ENCODE measurements at places on chromosomes 16 and 17.

GRCh38 chr17:58693208-58693607 is 806 bp downstream of the RAD51C start:
- no peak for DNase-seq

DNA sequence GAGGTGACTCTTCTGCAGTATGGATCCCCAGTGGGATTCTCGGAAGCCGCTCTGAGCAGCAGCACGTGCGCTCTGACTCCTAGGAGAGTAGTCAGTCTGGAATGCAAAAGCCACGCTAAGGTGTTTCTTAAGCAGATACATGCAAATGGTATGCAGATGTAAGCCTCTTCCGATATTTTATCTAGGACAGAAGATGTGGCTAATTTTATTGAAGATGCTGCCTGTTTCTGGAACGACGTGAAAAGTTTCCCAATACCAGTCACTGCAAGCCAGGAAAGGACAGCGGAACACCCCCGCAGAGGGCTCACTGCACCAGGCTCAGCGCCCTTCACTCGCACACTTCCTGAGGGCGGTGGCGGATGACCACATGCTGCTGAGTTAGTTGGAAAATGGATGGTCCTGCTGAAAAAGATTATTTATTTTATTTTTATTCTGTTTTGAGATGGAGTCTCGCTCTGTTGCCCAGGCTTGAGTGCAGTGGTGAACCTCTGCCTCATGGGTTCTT is 10.1 kb downstream of the FADS6 start:
- no peak for DNase-seq

- no peak for DNase-seq
Observed at GRCh38 chr16:79218351-79218750, 382.2 kb downstream of the MAF start.

DNA sequence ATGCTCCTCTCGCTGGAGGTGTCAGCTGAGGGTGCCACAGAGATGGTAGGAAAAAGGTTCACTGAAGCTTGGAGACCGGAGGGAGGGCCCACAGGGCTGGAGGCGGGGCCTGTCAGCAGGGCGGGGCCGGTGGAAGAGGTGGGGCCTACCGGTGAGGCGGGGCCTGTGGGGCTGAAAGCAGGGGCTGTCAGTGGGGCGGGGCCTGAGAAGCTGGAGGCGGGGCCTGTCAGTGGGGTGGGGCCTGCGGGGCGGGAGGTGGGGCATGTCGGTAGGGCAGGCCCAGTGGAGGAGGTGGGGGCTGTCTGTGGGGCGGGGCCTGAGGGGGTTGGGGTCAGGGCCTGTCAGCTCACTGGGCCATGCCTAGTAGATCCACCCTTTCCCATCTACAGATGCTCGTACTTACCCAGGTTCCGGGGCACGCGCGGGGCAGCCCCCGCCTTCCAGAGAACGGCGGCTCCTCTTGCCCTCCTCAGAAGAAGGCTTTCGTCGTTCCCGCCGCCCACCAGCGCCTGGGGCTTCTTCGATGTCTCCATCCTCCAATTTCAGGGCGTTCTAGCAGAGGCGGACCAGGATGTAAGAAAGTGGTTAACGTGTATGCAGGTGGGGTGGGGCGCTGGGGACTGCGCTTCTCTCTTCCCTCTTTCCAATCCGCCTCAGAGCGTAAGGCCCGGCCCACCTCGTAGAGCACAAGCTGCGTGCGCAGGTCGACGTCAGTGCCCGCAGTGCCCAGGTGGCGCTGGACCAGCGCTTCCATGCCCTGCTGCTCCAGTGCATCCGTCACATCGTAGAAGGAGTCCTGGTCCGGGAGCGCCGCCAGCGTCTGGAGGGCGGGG is 9.8 kb downstream of the TMEM208 start:
- DNase-seq = peak; percentile 71

DNA sequence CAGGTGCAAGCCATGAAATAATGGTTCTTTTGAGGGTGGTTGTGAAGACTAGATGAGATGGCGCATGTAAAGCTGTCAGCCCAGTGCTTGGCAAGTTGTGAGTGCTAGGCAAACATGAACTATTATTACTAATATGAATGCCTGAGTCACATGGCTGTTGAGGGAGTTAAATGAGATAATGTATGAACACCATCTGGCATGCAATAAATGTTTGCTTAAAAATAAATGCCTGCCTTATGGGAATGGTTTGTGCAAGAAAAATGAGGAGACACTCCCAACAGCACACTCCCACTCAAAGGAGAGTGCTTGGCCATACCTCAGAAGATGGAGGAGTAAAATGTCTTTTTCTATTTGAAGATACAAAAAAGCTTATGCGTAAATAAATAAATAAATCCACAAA is 3.6 kb downstream of the MAPK3 start:
- no peak for DNase-seq

GRCh38 chr17:78672871-78673371 is 95.7 kb upstream of the DNAH17 start:
- no peak for DNase-seq

- DNase-seq = no peak
Observed at GRCh38 chr17:42053731-42054500, 3.5 kb upstream of the C17orf113 start.

DNA sequence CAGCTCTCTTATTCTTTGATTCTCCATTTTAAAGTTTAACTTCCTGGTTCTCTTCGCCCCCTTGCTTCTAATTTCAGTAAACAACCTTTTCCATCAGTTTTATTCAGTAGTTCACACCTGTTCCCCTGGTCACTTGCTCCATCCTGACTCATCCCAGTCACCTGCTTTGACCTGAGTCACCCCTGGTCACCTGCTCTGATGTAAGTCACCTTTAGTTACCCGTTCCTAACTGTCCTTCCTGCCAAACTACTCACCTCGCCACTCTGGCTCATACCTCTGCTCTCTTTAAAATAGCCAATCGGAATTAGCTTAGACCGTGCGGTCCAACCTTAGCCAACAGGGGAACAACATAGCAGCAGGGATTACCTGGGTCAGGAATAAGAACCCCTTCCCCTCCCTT is 4.7 kb upstream of the NLRC5 start:
- DNase-seq = no peak

GRCh38 chr16:30927789-30928378 is 4.5 kb downstream of the FBXL19 start:
- DNase-seq = peak; percentile 26

DNA sequence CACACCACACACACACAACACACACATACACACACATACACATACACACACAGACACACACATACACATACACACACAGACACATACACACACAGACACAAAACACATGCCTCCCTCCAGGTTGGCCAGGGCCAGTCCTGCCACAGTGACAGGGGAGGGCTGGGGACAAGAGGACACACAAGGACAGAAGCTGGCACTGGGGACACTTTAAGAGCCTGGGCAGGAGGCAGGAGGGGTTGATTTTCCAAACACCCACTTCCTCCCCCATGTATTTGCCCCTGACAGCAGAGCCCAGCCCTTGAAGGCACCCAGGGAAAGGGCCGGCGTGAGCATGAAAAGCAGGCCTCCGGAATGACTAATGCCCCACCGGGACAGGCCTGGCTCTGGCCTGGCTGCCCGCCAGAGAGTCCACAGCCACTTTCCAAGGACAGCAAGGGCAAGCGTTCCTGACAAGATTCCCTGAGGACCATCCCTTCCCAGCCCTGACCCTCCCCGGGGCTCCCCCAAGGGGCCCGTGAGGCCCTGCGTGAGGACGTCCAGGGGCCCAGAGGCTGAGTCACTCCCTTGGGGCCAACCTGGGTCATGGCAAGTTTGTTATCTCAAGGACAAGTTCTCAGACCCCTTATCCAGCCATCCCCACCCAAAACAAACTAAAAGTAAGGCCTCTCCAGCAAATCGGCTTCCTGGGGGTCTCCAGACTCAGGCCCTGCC is 235.6 kb downstream of the ZNF423 start:
- DNase-seq = no peak

GRCh38 chr17:6140188-6140587 is 70.0 kb downstream of the WSCD1 start:
- DNase-seq = no peak

- no peak for DNase-seq
Observed at GRCh38 chr16:11165894-11166665, 89.9 kb downstream of the SOCS1 start.

DNA sequence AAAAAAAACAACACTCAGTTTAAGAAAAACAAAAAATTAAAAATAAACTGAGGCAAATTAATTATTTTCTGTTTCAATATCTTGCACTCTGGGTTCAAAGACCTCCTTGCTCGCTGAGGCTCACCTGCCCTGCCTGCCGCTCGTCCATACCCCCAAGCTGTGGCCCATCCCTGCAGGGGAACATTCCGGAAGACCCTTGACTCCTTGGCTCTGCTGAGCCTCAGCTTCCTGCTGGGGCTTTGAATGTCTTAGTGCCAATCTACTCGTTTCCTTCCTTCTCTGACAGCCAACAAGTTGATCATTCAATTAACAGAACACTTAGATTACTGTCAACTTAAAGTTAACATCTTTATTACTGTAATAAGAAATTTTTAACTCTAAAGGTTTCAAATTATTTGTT is 24.3 kb downstream of the G6PC1 start:
- DNase-seq = no peak

DNA sequence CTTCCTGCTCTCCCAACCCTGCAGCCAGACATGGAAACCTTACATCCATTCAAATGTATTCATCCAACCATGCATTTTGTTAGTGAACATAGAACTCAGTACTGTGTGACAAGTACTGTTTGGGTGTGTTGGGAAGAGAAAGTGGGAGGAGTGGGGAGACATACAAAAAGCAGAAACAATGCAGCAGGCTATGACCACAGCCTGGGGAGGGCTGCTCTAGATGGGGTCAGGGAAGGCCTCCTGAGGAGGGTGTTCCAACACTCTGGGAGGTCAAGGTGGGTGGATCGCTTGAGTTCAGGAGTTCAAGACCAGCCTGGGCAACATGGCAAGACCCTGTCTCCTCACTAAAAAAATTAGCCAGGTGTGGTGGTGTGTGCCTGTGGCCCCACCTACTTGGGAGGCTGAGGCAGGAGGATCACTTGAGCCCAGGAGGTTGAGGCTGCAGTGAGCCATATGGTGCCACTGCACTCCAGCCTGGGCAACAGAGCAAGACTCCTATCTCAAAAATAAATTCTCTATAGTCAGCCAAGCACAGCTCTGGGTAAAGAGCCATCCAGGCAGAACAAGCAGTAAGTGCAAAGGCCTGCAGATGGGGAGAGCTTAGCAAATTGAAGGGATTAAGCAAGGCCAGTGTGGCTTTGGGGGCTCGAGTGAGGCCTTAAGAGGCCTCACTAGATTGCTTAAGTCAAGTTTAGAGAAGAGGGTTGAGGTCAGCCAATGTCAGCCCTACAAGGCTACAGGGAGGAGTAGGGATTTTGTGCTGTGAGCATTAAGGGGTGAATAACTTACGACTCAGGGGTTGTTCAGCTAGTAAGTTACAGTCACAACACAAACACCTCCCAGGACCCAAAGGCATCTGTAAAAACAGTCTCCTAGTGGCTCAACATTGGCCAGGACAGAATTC is 5.5 kb downstream of the SLC13A2 start:
- DNase-seq = no peak

GRCh38 chr17:61731330-61731729 is 132.0 kb downstream of the BRIP1 start:
- DNase-seq = no peak

DNA sequence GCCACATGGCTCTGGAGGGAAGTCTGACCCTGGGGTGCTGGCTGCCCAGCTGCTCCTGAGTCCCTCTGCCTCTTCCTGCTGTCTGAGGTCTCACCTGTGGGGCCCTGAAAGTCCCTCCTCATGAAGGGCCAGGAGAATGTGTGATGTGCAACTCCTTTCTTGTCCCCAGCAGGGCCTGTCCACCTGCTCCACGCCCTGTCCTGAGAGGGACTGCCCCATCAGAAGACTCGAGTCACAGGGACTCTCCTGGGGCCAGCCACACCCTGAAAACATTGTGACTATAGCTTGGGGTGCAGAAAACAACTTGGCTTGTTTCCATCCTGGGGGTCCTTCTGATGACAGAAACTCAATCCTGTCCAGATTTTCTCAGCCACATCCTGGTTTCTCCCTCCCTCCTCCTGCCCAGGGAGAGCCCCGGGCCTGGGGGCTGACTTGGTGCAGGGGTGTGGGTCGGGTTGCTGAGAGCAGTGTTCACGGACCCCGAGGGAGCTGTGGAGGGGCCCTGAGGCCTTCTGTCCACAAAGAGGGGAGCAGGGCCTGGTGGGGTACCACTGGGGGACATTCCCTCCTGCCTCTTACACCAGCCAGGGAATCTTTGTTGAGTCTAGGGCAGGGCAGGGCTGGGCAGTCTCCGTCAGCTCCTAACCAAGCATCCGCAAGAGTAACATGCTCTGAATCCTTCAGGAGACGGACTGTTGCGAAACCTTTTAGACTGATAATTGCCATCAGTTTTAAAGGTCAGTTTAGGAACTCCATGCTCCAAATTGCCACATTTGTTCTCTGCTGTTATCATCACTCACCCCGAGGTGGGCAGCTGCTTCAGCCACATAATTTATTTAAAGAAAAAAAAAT is 45.9 kb downstream of the NT5M start:
- DNase-seq = no peak

DNA sequence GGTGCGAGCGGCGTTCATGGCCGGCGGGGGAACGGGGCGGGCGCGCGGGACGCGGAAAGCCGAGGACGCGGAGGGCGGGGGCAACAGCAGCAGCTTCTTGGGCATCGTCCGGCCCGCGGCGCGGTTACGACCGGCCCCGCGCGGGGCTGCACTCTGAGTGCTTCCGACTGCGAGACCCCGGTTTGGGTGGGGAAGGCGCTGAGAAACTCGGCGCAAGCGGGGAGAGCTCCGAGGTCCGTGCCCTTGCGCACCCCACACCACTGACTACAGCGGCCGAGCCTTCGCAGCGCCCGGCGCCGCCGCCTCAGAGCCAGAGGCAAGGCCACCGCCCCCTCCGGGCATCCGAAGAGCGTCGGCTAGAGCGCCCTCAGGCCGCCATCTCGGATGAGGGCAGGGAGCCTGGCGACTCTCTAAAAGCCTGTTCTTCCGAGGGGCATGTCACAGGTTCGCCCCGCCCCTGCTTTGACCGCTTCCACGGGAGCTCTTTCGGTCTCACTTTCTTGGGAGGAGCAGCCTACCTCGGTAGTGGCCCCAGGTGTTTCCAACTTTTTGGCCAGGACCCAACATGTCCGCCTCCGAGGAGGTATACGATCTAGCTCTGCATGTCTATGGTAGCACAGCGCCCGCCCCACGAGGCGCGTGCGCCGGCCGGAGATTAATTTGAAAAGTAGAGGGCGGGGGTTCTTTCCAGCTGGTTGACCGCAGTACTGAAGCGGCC is at the start of gene PRPSAP1:
Gene PRPSAP1, minus strand, starts transcription at position 318 of the 718 bp plus-strand sequence. Its CDS starts 213 bp downstream, at position 105.
- DNase-seq = peak; percentile 77

DNA sequence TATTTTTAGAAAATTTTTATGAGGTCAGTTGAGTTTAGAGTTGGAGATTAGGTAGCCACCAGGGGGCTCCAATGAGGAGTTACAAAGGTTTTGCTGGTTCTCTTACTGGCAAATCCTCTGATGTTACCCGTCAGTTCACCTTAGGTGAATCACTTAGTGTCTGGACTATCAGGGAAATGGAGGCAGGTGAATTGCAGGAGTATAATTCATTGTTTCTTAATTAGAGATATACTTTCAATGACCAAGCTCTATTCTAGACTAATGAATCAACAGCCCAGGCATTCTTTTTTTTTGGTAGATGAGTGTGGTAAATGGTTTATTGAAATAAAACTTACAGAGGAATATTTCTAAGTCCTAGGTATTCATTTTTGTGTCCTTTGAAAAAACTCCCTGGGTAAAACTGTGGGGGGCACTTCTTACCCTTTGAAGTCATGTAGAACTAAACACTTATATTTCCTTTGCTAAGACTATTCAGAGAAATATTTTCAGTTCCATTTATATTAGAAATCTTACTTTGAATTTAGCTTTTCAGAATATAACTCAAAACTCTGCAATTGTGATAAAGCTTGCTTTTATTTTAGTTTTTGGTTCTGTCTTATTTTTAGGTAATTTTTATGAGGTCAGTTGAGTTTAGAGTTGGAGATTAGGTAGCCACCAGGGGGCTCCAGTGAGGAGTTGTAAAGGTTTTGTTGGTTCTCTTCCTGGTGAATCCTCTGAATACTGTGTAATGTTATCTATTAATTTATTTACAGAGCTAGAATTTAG is 17.7 kb downstream of the PSMD11 start:
- peak; percentile 68 for DNase-seq
